ENCODE measurements at places on chromosomes 1 and 21.
A peak's percentile ranks its signal among the peaks of the same experiment; 100 is the strongest.

DNA sequence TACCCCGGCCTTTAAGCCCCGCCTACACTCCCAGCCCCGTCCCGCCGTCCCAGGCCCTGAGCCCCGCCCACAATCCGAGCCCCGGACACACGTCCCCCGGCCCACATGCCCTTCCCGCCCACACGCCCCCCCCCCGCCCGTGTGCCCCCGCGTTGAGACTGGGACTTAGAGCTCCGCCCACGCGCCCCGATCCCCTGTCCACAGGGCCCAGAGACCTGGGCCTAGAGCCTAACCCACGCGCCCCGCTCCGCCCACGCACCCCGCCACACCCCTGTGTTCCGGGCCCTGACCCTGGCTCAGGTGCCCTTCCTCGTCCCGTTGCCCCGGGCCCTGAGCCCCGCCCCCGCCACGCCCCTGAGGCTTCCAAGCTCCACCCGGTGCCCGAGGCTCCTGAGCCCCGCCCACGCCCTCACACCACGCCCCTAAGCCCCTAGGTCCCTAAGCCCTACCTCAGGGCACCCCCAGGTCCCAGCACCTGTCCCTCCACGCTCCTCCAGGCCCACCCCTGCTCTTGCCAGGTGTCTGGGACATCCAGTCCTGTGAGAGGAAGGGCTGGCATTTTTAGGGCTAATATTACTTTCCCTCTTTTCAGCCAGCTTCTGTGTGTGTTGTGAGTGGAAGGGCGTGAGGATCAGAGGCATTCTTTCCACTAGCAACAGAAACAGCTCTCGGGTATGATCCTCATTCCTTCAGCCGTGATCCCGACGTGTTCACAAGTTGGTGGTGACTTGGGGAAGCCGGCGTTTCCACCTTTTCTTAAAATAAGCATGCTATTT lies 552 bp upstream of the GPR157 start:
- DNase-seq = peak; percentile 78

DNA sequence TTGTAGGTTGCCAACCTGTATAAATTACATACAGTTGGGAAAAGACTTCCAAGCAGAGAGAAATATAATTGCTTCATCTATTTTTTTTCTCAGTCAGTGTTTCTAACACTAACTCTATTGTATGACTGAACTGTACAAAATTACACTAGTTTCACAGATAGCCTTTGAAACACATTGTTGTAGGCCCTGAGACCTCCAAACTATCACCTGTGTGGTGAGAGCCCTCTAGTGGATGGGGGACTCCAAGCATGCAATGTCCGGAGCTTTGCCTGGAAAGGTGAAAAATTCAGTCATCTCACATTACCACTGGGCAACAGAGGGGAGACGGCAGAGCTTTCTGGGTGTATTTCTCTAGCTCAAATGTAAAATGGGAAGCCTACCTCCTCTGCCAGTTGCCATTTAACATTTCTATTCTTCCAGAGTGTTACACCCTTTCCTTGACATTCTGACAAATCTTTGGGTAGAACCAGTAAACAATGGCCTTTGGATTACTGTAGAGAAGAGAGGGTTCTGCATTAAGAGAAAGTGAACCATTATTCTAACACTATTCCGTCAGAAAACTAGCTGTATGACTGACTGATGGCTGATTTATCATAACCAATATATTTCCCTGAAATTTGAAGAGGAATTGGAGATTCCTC lies 212.2 kb downstream of the LYPLAL1 start:
- no peak for DNase-seq

GRCh38 chr1:3578906-3579305 lies 32.4 kb downstream of the MEGF6 start:
- DNase-seq = no peak

- DNase-seq = no peak
Measured at GRCh38 chr1:197173571-197174507, 27.4 kb upstream of the ASPM start.

DNA sequence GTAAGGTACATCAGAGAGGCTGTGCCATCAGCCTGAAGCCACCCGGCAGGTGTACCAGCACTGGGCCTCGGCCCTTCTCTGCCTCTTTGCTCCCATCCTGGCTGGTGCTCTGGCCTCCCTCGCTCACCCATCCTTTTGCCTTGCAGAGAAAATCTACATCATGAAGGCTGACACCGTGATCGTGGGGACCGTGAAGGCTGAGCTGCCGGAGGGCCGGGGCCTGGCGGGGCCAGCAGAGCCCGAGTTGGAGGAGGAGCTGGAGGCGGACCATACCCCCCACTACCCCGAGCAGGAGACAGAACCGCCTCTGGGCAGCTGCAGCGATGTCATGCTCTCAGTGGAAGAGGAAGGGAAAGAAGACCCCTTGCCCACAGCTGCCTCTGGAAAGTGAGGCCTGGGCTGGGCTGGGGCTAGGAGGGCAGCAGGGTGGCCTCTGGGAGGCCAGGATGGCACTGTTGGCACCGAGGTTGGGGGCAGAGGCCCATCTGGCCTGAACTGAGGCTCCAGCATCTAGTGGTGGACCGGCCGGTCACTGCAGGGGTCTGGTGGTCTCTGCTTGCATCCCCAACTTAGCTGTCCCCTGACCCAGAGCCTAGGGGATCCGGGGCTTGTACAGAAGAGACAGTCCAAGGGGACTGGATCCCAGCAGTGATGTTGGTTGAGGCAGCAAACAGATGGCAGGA lies 24.5 kb upstream of the TNFRSF1B start:
- no peak for DNase-seq

DNA sequence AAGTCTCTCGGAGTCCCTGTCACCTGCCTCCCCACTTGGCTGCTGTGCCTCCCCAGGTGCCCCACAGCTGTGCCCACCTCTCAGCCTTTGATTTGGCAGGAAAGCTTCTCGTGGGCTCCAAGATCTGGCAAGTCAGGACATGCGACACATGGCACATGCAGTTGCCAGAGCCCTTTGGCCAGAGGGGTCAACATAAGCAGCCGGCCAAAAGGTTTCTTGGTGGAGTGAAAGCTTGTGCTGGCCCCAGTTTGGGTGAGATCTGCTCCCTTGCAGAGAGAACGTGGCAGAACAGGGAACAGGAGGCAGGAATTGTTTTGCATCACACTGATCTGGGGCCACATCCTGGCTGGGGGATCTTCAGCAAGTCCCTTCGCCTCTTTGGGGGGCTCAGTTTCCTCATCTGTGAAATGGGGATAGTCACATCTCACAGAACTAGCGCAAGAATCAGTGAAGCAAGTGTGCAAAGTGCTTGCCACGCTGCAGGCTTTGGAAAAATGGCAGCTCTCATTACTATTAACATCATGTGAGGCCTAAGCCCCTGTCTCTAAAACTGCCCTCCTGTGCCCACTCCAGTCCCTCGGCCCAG lies 232.6 kb downstream of the TRABD2B start:
- DNase-seq = no peak

GRCh38 chr1:85048296-85049064 lies at the start of gene MCOLN3:
MCOLN3 (minus strand) TSS chr1:85048500; CDS start chr1:85045360, 3,140 bp downstream.
- no peak for DNase-seq

DNA sequence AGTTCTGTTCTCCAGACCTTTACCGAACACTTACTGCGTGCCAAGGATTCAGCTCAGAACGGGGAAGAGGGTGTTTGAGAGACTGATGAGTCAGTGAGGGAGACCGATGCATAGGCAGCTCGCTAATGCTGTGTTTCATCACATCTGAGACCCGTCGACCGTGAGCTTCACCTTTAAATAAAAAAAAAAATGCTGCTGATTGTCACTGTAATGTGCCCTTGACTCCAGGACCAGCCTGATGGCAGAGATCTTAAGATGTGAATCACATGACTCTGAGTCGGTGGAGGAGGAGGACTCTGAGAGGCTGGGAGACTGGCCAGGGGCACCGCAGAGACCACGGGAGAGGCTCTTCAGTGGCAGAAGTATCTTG lies 28.8 kb downstream of the SPSB1 start:
- DNase-seq = no peak

DNA sequence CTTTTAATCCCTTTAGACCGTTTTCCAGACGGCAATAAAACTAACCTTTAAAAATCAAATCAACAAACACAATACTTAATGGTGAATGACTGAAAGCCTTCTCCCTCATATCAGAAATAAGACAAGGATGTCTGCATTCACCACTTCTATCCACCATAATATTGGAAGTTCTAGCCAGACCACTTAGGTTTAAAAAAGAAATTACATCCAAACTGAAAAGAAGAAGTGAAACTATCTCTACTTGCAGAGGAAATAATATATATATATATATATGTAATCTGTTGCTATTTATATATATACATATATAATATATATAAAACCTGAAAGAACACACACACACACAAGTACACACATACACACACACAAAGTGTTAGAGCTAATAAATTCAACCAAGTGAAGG lies 100.4 kb downstream of the BRINP3 start:
- DNase-seq = no peak

DNA sequence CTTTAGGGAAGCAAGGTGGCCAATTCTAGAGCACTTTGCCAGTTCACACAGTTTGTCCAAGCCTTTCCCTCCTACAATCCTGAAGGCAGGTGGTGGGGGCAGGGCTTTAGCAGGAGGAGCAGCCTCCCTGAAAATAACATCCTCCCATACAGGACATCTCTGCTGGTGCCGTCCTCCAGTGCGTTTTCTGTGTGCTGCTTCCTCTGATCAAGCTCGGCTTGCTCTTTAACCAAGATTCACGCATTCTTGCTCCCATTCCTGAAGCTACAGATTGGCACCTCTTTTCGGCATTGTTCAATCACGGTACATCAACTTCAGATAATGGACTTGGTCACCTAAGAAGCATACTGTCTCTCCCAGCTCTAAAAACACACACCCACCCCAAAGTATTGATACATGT lies 7.5 kb upstream of the DPT start:
- DNase-seq = no peak

DNA sequence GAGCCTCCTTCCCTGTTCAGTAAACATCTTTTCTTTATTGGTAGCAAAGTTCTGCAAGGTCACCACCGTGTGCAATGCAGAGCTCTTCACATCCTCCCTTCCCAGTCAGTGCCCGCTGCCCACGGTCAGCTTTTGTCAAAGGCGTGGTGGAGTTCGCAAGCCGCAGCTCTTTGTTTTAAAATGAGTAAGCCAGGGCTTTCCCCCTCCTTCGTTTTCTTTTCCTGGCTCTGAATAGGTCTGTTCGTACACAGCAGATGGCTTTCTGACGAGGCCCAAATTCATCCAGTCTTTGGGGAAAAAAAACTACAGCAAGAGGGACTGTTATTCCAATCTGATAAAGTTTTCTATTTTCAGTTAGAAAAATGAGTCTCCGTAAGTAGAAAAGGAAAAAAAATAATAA lies 153.2 kb downstream of the LRIG2 start:
- no peak for DNase-seq

GRCh38 chr1:91732291-91733107 lies 153.5 kb downstream of the TGFBR3 start:
- no peak for DNase-seq

- DNase-seq = no peak
Measured at GRCh38 chr1:32960819-32961355, 3.7 kb downstream of the RNF19B start.

DNA sequence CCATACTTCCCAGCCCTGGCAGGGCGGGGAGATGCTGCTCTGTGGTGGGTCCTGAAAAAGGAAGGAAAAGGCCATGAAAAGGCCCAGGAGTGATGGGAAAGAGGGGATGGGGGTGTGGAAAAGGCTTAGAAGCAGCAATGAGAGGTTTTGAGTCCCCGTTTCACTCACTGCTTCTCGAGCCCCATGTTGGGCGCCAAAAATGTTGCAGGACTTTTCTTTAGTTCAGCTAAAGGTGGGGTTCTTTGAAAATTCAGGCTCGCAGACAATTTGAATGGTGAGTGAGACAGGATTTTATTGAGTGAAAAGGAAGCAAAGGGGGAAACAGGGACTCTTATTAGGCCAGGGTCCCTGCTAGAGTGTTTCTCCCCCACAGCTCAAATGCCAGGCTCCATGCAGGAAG lies 93.1 kb downstream of the MRPS6 start:
- DNase-seq = no peak

DNA sequence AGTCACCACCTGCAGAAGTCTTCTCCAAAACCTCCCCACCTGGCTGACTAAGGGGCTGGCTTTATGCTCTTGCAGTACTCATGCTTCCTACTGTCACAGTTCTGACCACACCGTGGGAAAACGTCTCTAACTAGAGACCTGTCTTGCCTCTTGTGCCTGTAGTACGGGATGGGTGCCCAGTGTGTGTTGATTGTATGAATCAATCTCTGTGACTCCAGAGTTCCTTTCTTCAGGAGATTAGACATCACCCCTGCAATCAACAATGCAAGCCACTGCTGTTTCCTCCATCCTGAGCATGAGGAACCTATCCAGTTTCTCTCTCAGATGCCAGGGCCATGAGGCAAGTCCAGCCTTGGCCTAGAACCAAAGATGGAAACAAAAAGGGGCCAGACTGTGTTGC lies 64.1 kb downstream of the LRRN2 start:
- DNase-seq = no peak

DNA sequence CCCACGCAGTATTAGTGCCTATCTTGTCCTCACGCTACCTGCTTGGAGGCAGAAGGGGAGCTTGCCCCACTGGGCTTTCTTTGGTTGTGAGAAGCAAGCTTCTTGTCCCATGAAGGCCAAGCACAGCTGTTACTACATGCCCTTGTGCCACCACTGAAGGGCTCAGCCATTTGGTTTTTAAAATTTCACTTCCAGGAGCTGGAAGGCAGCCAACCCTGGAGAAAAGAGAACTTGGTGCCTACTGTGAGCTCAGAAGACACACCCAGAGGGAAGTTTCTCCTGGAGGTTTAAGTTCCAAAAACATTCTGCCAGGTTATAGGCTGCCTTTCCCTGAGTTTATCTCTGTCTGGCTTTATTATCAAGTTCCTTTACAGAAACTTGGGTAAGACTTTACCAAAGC lies 187.4 kb downstream of the SLC35F3 start:
- no peak for DNase-seq

DNA sequence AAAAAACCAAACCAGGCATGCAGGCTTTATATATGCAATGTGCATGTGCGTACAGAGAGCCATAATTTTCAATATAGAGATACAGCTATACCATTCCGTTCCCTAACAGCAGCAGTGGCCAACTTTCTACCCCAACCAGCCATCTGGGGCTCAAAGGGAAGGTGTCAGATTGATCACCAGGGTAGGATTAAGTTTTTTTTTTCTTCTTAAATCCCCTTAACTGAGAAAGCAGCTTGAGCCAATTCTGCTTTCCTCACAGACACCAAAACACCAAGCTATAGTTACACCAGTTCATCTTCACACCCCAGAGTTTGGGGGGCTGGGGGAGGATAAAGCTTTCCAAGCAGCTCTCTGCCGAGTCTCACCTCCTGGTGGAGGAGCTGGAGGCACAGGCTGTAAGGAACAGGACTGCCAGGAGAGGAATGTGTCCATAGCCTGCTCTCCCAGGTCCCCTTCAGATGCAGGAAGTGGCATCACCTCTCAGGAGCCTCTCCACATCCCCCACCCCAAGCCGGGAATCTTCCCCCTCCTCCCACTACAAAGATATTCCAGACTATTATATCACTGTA lies 87.9 kb downstream of the SSBP3 start:
- DNase-seq = no peak

GRCh38 chr21:28336314-28336713 lies 656.4 kb downstream of the LTN1 start:
- DNase-seq = no peak

DNA sequence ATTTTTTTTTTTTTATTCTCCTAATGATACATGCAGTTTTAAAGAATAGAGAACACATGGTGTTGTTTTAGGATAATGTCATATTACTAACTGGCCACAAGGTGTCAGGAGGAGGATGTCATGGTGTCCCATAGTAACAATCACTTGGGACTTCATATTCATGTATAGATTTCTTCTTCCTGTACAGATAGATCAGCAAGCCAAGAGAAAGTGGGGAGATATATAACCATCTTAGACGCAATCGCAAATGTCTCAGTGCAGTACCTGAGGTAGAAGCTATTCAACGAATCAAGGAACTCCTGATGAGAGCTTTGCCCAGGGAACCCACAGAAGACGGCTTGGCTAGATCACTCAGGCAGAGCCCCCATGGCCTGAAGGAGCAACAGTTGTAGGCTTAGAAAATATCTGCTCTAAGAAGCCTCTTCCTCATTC lies 12.3 kb downstream of the OR2T11 start:
- DNase-seq = peak; percentile 34
